Ovary (tissue), 10 donors: ENCODE measurements at places on chromosomes 11 and 22. TPM values are rescaled to one million over a fixed set of nuclear protein-coding genes. Genes with fewer than 3 reads are reported as not detected.

OR2D2 gene
- not detected for polyA plus RNA-seq

CD3E gene
- polyA plus RNA-seq, result 11.0 TPM

ELF5 gene
- not detected for polyA plus RNA-seq

SERHL2 gene
- 14.3 TPM for polyA plus RNA-seq

HBG2 gene
- not detected for polyA plus RNA-seq

UBXN1 gene
- 97.6 TPM for polyA plus RNA-seq

IGSF9B gene
- 1.7 TPM for polyA plus RNA-seq

ENDOD1 gene
- polyA plus RNA-seq, result 60.8 TPM
